ENCODE measurements at places on chromosomes 13 and 19.

DNA sequence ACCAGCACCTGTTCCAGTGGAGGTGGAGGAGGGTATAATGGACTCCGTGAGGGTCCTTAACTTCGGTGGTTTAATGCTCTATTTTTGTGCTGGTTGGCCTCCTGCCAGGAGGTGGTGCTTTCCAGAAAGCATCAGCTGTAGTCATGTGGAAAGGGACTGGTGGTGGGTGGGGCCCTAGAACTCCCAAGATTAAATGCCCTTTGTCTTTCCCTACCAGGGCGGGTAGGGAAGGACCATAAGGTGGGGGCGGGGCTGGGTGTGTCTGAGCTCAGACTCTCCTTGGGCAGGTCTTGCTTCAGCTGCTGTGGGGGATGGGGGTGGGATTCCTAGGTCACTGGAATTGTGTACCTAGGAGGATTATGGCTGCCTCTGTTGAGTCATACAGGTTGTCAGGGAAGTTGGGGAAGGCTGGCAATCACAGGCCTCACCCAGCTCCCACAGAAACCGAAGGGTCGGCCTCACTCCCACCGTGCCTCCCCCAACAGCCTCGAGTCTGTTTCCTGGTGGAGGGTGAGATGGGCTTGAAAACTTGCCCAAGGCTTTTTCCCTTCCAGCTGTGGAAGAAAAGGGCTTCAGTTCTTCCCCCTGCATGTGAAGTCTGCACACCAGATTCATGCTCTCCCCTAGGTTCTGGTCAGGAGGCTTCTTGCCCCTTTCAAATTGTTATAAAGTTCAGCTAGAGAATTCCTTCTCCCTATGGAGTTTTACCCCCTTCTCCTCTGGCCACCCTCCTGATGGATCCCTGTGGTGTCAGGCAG lies 60.3 kb upstream of the CLDN10 start:
- DNase-seq: no peak

DNA sequence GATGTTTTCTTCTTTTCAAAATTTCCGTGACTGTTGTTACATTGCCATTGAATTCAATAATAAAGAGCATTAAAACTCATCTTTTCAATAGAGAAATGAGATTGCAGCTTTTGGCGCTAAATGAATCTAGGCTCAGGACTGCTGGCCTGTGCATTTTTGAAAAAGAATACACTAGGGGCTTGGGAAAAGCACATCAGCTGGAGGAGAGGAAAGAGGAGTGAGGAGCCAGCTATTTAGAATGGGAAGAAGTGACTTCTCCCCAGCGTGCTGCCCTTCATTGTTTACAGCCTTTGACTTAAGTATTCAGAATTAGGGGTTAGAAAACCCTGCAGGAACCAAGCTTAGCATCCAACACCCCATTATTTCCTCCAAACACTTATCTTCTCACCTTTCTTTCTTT lies 43.3 kb downstream of the TNFSF11 start:
- no peak for DNase-seq

GRCh38 chr19:4268816-4269430 lies 10.1 kb upstream of the SHD start:
- DNase-seq: no peak

DNA sequence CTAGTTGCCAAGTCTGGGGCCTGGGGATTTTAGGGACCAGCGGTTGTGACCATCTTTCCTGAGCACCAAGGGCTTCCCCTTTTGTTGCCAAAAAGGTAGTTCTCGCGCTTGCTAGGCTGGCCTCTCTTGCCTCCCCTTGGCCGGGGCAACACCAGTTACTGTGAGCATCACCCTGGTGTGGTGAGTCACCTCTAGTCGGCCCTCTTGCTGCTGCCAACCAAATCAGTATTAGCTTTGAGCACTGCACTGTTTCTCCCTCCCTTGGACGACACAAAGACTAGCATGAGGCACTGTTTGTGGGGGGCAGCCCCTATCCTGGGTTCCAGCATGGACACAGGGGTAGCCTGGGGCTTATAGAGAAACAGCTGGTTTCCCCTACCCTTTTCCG lies 6.9 kb downstream of the SYDE1 start:
- DNase-seq: no peak

GRCh38 chr13:30421093-30422053 lies 920 bp upstream of the UBE2L5 start:
- DNase-seq: no peak

DNA sequence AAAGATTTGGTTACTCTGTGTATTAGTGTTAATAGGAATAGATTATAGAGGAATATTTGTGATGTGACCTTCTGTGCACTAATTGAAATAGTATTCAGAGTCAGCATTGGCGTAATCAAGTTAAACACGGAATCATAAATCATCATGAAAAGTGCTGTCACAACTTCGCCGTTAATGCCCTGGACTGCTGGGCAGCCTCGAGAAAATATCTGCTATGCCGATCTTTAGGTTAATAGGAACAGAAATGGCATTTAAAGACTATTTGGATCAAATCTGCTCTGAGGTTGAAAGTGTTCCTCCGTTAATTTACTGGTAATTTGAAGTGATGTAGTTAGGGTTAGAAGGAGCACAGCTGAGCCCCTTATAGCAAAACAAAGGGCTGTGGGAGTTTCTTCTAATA lies 219.0 kb downstream of the MZT1 start:
- no peak for DNase-seq

DNA sequence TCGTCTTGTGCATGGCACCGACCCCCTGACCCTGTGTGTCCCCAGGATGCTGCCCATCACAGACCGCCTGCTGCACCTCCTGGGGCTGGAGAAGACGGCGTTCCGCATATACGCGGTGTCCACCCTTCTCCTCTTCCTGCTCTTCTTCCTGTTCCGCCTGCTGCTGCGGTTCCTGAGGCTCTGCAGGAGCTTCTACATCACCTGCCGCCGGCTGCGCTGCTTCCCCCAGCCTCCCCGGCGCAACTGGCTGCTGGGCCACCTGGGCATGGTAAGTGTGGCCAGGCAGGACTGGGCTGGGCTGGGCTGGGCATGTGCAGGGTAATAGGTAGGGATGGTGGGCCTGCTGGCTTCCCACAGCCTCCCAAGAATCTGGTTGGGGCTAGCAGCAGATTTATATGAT lies 17.0 kb downstream of the CYP4F22 start:
- DNase-seq: no peak

DNA sequence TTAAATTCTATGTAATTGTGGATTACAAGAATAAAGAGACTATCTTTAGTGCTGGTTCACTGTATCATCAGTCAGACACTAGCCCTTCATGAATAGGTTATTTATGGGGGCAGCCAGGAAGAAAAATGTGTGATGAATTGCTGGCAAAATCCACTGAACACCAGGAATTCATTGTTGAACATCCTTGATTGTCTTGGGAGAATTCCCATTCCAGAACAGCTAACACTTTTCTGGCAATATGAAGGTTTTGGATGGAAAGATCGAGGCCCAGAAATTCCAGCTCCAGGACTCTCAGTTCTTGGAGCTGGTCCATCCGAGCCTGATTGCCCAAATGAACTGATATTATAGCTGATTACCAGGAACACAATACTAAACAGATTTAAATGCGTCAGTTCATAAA lies 11.5 kb upstream of the SPART start:
- DNase-seq: no peak

DNA sequence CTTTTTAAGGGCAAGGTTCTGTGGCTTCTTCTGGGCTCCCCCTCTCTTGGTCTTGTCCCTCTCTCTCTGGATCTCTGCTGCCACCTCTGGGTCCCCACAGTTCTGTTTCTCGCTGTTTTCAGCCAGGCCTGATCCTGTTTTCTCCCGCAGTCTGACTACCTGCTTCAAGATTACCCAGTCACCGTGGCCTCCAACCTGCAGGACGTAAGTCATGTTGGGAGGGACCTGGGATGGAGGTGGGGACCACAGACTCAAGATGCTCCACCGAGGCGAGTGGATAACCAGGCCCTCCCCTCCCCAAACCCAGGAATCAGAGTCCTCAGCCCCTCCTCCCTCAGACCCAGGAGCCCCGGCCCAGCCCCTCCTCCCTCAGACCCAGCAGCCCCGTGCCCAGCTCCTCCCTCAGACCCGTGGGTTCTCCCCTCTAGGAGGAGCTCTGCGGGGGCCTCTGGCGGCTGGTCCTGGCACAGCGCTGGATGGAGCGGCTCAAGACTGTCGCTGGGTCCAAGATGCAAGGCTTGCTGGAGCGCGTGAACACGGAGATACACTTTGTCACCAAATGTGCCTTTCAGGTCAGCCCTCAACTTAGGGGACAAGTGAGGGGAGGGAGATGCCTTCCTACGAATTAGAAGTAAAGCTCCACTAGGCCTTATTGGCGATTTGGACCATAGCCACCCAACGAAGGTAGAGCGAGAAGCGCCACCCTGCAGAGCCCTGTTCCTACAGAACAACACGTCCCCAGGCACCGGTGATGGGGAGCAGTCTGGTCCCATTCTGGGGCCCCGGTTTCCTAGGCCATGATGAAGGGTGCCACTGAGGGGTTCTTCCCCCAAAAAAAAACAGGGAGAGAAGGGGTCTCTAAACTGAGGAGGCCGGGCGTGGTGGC lies 2.2 kb downstream of the FLT3LG start:
- peak; percentile 83 for DNase-seq

GRCh38 chr19:4952945-4953344 lies 16.0 kb upstream of the KDM4B start:
- DNase-seq: no peak

- no peak for DNase-seq
Measured at GRCh38 chr19:5152767-5153532, 184.0 kb downstream of the KDM4B start.

DNA sequence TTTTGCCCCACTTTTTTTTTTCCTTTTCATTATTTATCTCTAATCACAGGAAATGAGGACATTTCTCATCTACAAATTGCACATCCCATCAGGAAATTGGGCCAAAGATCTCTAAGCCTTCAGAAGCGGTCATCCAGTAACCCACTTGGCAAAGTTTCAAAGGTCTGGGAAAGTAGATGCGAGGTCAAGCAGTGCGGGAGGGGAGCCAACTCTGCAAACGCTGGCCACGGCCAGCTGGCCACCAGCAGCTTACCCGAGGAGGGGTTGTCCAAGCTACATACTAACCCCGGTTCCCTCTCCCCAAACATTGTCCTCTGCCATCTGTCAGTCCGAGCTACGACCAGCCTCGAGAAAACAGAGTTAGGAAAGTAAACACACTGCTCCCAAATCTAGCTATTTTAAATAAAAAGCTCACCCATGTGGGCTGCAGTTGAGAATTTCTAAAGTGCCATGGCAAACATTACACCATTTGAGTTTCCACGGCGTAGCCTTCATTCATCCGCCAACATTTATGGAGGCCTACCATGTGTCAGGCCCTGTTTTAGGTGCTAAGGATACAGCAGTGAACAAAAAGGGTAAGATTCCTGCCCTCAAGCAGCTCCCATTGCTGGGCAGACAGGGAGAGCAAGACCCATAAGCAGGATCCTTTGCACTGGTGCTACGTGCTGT lies 11.5 kb downstream of the FFAR2 start:
- DNase-seq: no peak

GRCh38 chr13:40537146-40537895 lies 129.1 kb downstream of the FOXO1 start:
- no peak for DNase-seq

GRCh38 chr13:44218501-44219240 lies 155.0 kb upstream of the SERP2 start:
- DNase-seq: no peak

DNA sequence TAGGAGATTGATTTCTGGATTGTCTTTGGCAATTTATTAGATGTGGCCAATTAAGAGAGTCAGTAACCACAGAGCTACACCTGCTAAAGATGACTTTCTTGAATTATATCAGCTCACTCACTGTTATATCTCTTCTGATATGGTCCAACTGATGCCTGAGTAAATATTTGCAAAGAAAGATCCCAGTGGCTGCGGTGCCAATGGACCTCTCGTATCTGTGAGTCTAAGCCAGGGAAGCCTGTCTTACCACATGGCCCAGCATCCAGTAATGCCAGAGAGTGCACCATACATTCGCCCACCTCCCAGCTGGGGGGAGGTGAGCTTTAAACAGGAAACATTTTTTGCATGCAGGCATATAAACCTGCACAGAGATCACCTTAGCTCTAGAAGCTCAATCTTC lies 82.7 kb upstream of the SLC15A1 start:
- DNase-seq: no peak

DNA sequence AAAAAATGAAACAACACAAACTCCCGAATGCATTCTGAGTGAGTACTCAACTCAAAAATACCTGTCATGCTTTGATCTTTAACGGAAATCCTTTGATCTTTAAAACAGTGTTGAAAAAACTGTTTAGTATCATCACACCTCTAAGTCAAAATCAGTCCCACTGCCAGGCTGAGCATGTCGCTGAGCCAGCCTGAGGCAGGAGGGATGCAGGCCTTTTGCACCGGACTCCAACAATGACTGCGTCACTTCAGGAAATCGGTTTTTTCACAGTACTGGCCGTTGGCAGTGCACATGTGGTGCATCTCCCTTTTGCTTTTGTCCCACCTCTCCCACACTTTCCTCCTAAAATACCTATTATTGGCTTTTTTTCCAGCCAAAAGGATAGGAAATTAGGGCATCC lies 78.2 kb downstream of the SHISA2 start:
- DNase-seq: no peak

GRCh38 chr19:5145521-5146511 lies 176.9 kb downstream of the KDM4B start:
- no peak for DNase-seq

- no peak for DNase-seq
Measured at GRCh38 chr13:47008318-47008717, 111.5 kb upstream of the HTR2A start.

- no peak for DNase-seq
Measured at GRCh38 chr19:7865262-7865911, 8.8 kb downstream of the PRR36 start.

GRCh38 chr19:46605356-46605821 lies 4.3 kb downstream of the CALM3 start:
- DNase-seq: no peak

DNA sequence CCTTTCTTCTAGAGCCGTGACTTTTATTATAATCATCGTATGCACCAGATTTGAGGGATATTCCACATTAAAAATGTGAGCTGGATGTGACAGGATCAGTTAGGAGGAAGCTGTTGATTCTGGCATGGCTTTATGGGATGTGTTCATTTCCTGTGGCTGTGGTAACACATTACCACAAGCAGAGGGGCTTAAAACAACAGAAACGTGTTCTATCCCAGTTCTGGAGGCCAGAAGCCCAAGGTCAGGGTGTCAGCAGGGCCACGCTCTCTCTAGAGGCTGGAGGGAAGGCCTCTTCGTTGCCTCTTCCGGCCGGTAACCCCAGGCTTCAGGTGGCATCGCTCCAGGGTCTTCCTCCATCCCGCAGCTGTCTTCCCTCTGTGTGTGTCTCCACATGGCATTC lies 14.5 kb downstream of the MED25 start:
- DNase-seq: no peak

- DNase-seq: no peak
Measured at GRCh38 chr13:25171170-25171516, 945 bp downstream of the AMER2 start.

GRCh38 chr13:86606264-86606663 lies 807.0 kb upstream of the SLITRK6 start:
- DNase-seq: no peak

GRCh38 chr19:33401683-33402420 lies 28.3 kb downstream of the CEBPG start:
- no peak for DNase-seq

- no peak for DNase-seq
Measured at GRCh38 chr19:28736528-28736927, 476.4 kb downstream of the UQCRFS1 start.

GRCh38 chr19:49157445-49158224 lies at the start of gene TRPM4:
Gene TRPM4, plus strand, starts transcription at chr19:49157792. Its CDS starts 75 bp downstream, at chr19:49157867.
- DNase-seq: no peak

GRCh38 chr19:3981736-3982681 lies 3.3 kb downstream of the EEF2 start:
- no peak for DNase-seq
